Left kidney (tissue), 8 donors: ENCODE measurements at places on chromosomes 3 and 15. TPM values are rescaled to one million over a fixed set of nuclear protein-coding genes. Genes with fewer than 3 reads are reported as not detected.

RTP4 gene
- 0.70 TPM for polyA plus RNA-seq

NR2E3 gene
- 1.0 TPM for polyA plus RNA-seq

TNFSF10 gene
- polyA plus RNA-seq, result 42.4 TPM

FAM227B gene
- 18.8 TPM for polyA plus RNA-seq

BHLHE40 gene
- polyA plus RNA-seq, result 25.1 TPM

P2RY14 gene
- polyA plus RNA-seq, result 0.57 TPM

ANKRD34C gene
- polyA plus RNA-seq, result 0.10 TPM

ADAMTS7 gene
- polyA plus RNA-seq, result 21.4 TPM

PCYT1A gene
- polyA plus RNA-seq, result 51.3 TPM

AMIGO3 gene
- 2.6 TPM for polyA plus RNA-seq

SCN5A gene
- polyA plus RNA-seq, result 1.4 TPM

XIRP1 gene
- polyA plus RNA-seq, result 0.25 TPM

FMN1 gene
- 23.1 TPM for polyA plus RNA-seq

CYP8B1 gene
- 1.3 TPM for polyA plus RNA-seq

SENP5 gene
- polyA plus RNA-seq, result 40.4 TPM

GMPS gene
- 79.1 TPM for polyA plus RNA-seq

CMTM6 gene
- 77.0 TPM for polyA plus RNA-seq

POLQ gene
- polyA plus RNA-seq, result 9.7 TPM

TMEM207 gene
- 18.1 TPM for polyA plus RNA-seq

CSPG5 gene
- 1.2 TPM for polyA plus RNA-seq

UROC1 gene
- 0.15 TPM for polyA plus RNA-seq

CCR5 gene
- polyA plus RNA-seq, result 0.33 TPM

USF3 gene
- 26.5 TPM for polyA plus RNA-seq

ANKRD63 gene
- polyA plus RNA-seq, result 0.17 TPM

WDR93 gene
- polyA plus RNA-seq, result 3.7 TPM

CAMP gene
- polyA plus RNA-seq, result 0.38 TPM

GOLGA8M gene
- polyA plus RNA-seq, result 4.5 TPM

STARD9 gene
- polyA plus RNA-seq, result 14.3 TPM

CCR9 gene
- 0.05 TPM for polyA plus RNA-seq

SLC27A2 gene
- 70.6 TPM for polyA plus RNA-seq

GABRA5 gene
- polyA plus RNA-seq, result 0.38 TPM

MUC20 gene
- polyA plus RNA-seq, result 32.5 TPM

PATL2 gene
- polyA plus RNA-seq, result 1.4 TPM

SCN11A gene
- polyA plus RNA-seq, result 1.8 TPM

NAALADL2 gene
- polyA plus RNA-seq, result 19.9 TPM

GPR62 gene
- polyA plus RNA-seq, result 0.48 TPM

RFT1 gene
- polyA plus RNA-seq, result 25.1 TPM

THRB gene
- polyA plus RNA-seq, result 31.4 TPM
